ENCODE measurements at places on chromosomes 1 and 21.

DNA sequence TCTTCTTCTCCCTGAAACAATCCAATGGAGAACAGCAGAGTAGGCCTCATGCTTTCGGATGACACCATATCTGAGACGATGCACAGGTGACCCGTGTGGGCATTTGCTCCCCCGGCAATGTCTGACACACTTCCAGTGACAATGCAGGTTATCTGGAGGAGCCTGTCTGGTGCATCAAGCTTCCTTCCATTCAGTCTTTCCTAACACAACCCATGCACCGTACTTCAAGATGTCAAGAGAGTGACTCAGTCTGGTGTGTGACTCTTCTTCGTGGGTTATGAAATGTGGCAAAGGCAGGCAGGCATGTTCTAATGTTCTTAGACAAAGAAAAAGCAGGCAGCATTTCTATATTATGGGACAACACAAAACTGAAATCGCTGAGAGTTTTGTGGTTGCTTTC, 159.1 kb downstream of the EDEM3 start:
- no peak for DNase-seq

GRCh38 chr1:119871881-119872280, 24.4 kb downstream of the ADAM30 start:
- no peak for DNase-seq

GRCh38 chr21:34912022-34912945, 136.8 kb downstream of the RUNX1 start:
- no peak for DNase-seq

GRCh38 chr1:235960809-235961208, 94.1 kb upstream of the LYST start:
- DNase-seq: no peak
